ENCODE measurements at places on chromosomes 13 and 19.

DNA sequence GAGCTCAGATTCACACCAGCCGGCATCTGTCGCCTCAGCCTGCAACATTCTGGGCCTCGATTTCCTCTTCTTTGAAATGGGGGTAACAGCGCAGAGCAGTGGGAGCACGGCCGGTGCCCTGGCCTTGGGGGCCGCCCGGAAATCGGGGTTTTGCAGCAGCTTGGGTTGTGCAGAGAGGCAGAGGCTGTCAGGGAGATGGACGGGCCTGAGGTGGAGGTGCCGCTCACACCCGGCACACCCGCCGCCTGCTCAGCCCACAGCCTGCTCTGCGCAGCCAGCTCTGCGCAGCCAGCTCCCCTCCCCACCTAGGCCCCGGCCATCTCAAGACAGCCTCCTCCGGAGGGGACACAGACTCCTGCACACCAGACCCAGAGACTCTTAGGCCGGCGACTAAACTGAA, 10.6 kb downstream of the KLF2 start:
- DNase-seq: no peak

DNA sequence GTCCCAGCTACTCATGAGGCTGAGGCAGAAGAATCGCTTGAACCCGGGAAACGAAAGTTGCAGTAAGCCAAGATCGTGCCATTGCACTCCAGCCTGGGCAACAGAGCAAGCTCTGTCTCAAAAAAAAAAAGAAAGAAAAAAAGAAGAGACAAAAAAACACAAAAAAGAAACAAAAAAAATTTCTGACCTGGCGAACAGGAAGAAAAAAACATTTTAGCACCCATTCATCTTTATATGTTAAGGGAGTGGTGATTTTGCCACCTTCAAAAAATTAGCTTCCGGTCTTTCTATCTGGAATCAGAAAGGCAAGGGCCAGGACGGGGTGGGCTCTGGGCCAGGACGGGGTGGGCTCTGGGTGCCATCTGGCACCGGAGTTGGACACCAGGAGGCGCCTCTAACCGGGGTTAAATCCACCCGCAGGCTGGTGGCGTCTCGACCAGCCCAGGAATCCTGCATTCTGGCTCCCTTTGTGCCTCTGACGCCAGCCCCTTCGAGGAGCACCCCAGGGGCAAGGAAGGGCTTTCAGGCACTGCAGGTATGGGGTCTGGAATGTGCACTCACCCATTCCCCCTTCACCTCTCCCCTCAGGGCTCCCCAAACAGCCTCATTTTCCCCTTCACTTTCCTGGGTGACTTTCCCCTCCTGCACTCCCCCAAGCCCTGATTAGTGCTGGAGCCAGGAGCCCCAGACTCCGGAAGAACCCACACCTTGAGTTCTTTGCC, 10.4 kb upstream of the ZSWIM4 start:
- peak; percentile 33 for DNase-seq

- no peak for DNase-seq
Measured at GRCh38 chr19:38702278-38702677, 42.0 kb downstream of the CAPN12 start.

DNA sequence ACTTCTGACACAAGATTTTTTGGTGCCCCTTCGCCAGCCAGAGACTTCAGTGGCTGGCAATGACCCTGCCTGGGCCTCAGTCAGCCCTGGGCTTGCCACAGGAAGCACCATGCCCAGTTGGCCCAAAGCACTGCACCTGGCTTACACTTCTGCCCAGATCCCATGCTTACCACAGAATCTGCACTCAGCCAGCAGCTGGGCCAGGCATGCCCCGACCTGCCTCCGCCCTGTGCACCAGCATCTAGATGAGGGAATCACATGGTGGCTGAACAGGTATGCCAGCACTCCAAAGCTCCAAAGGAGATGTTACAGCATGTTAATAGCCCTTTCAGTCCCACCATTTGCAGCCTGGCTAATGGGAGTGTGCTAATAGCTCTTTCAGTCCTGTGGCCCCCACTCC, 690.9 kb downstream of the SLITRK6 start:
- no peak for DNase-seq

GRCh38 chr19:49926515-49926914, 2.5 kb upstream of the ATF5 start:
- no peak for DNase-seq

- no peak for DNase-seq
Measured at GRCh38 chr19:45446295-45446694, 21.5 kb upstream of the FOSB start.

GRCh38 chr13:45544520-45544919, 71.0 kb downstream of the ERICH6B start:
- DNase-seq: no peak

DNA sequence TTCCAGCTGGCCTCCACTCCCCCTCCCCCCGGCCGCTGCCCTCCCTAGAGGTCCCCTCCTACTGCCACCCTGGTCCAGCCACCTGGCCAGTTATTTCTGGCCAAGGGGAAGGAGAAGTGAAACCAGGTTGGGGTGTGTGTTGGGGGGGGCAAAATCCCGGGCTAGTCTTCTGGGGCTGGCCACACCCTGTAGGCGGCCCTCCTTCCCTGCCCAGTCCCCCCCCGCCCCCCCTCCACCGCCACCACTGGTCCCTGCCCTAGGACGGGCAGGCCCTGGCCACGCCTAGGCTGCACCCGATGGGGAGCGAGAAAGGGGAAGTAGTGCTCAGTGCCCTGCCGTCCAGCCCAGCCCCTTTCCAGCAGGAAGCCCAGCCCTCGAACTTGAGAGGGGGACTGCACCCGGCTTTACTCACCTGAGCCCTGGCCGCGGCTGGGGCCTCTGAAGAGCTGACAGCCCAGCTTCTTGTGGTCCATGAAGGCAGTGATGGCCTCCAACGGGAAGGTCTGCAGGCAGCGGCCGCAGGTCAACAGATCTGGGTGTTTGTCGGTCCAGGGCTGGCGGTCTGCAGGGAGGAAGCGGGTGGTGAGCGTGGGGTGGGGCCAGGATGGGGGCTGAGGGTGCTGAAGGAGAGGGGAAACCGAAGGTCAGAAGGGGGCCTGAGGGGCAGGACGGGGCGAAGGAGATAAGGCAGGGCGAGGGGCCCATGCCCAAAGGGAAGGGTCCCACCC, 813 bp downstream of the ZNF296 start:
- DNase-seq: no peak

GRCh38 chr19:30163663-30164062, 208.5 kb upstream of the ZNF536 start:
- DNase-seq: no peak

DNA sequence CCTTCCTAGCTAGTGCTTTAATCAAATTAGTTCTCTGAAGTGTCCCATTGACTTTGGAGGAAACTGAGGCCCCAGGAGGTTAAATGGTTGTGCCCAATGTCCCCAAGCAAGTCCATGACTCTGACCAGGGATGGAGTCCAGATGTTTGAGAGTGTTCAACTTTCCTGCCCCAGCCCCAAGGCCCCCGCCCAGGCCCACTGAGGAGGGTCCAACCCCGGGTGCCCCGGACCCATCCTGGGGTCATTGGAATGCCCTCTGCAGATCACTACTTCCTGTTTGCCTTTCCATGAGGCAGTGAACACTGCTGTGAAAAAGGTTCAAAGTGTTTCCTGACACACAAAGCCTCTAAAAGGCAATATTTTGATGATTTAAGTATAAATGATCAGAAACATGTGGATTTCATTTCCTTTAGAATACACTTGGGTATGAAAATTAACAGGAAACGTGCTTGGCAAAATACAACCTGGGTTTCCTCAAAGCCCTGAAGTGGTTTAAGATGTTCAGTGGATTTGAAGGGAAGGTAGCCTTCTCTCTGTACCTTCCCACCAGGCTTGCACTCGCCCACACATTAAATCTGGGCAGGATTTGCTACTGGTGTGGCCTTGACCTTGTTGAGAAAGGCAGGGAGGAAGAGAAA, 335.7 kb downstream of the TSHZ3 start:
- no peak for DNase-seq

DNA sequence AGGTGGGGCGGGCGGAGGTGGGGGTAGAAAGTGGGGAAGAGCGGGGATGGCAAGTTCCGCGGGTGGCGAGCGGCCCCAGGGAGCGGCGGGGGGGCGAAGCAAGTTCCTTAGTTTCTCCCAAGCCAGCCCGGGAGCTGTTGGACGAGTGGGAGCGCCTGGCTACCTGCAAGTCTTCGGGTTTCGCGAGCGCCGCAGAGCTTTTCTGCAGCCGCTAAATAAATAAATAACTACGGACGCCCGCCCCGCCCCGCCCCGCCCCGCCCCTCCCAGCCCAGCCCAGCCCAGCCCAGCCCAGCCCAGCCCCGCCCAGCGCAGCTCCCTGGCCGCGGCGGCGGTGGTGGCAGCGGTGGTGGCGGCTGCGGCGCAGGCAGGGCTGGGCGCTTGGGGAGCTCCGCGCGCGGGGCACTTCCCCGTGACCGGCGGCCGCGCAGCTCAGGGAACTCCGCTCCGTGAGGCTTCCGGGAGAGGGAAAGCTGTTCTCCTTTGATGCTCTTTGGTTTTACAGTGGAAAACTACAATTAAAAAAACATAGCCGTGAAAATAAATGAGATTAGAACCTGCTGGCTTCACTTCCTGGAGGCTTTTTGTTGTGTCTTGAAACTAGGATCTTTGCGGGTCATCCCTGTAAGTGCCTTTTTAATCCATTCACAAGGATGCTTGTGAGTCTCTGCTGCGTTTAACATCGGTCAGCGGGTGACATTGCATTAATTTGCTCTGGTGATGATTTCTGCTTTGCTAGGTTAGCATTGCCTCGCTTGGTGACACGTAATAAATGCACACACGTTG, at the start of gene UBE2L5:
TSS of gene UBE2L5 (plus strand) at position 440 of the 786 bp plus-strand sequence. CDS start 5,498 bp downstream, outside the sequence.
- peak; percentile 82 for DNase-seq
